C1 segment of cervical spinal cord (tissue), 14 donors: ENCODE measurements at places on chromosomes 12 and 14.
A peak's percentile ranks its signal among the peaks of the same experiment; 100 is the strongest.

GRCh38 chr12:12474471-12474928 is 88.2 kb downstream of the DUSP16 start:
- DNase-seq: no peak

DNA sequence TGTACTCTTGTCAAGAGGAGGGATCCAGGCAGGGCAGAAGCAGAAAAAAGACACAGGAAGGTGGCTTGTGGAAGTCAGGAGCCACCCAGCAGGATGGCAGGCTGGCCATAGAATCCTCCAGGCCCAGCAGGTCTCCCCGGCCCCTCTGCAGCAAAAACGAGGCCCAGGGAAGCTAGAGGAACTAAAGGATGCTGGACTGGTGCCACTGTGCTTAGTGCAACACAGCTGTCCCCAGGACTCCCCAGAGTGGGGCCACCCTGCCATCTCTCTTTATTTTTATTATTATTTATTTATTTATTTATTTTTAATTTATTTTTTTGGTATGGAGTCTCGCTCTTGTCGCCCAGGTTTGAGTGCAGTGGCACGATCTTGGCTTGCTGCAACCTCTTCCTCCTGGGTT is 54.1 kb downstream of the PITPNM2 start:
- no peak for DNase-seq

- DNase-seq: peak; percentile 99
Observed at GRCh38 chr14:90383126-90383730, 13.6 kb upstream of the CALM1 start.

DNA sequence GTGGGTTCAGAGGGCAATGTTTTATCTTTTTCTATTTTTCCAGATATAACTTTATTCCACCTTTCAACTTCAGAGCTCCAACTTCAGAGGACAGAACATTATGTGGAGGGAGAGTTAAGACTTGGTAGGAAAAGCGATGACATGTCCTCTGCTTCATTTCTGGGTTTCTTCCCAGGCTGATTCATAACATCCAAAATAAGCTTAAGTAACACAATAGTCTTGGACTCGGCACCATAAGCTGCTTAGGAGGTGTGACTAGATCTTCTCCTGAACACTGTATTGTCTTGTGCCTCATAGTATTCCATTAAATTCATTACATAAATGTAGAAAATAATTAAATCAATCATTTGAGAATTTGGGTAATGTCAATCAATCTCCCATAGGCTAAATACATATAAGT is 95.5 kb upstream of the PDE3A start:
- DNase-seq: no peak

GRCh38 chr14:88181072-88181471 is 142.0 kb downstream of the KCNK10 start:
- no peak for DNase-seq

DNA sequence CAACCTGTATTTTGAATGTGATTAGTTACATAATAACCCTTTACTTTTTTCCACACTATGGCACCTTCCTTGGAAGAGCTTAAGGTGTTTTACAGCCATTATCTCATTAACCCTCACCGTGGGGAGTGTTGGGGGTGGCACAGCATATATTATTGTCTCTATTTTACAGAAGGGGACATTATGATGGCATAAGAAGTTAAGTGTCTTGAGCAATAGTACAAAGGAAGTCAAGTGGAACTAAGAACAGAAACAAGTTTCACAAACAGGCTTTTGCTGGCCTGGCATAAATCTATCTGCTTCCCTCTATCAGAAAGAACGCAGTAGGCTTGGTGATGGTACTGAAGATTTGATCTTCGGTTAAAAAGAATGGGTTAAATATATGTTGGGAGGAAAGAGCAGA is 169.7 kb upstream of the OTX2 start:
- no peak for DNase-seq

DNA sequence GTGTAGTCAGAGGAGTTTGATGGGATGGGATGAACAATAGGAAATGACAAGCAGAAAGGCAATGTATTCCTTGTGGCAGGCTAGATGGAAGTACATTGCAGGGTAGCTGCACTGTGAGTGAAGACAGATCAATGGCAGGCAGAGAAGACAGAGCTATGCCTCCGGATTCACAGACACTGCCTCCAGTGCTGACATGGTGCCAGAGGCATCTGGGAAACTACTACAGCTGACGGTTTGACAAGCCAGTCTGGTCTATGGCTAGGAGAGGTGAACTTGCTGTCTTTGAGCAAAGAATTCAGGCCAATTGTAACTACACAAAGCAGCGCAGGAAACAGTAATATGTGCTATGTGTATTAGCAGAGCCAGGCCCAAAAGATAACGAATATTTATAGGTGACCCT is 193.5 kb downstream of the DIO2 start:
- no peak for DNase-seq

DNA sequence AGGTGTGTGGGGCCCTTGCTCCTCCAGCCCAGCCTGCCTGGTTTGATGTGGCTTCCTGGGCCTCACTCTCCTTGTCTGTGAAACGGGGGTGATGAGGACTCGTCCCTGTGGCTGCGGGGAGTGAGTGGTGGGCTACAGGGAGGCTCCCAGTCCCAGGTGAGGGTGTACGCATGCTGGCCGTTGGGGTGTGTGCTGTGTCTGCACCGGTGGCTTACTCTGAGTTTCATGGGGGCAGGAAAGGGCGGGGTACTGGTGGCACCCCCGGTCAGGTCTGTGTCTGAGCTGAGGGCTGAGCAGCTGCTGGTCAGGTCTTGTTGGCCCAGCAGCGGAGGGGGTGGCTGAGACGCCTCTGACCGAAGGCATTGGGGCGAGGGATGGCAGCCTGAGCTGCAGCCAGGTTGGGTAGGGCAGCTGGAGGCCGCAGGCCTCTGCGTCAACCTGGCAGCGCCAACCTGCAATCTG is 11.2 kb downstream of the ULK1 start:
- no peak for DNase-seq

DNA sequence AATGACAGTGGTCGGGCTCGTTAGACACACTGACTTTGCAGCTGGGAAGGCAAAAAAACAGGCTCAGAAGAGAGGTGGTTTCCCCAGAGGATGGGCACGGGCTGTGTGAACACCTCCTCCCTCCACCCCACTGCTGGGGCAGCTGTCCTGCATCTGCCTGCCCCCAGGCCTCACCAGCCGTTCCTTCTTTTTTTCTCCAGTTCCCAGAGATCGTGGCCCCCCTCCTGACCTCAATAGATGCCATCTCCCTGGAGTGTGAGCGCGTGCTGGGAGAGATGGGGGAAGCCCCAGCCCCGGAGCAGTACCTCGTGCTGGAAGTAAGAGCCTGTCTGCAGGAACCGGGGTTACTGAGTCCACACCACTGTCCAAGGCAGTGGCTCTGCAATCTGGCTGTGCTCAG is 17.4 kb downstream of the MVK start:
- no peak for DNase-seq

DNA sequence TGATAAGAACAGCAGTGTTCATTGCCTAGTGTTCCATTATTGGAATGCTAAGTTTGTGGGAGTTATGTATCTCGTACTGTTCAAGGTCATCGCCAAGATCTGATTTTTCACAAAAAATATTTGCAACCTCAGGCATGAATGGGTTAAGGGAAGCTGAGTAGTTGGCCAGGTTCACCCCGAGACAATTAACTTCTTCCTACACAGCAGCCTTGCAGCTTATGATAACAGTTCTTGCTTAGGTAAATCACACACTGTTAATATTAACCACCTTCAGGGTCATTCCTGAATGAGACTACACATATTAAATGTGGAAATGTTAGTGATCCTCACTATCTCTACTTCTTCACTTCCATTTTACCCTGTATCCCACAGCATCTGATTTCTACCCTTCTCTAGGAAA is 18.0 kb downstream of the FKBP11 start:
- no peak for DNase-seq

DNA sequence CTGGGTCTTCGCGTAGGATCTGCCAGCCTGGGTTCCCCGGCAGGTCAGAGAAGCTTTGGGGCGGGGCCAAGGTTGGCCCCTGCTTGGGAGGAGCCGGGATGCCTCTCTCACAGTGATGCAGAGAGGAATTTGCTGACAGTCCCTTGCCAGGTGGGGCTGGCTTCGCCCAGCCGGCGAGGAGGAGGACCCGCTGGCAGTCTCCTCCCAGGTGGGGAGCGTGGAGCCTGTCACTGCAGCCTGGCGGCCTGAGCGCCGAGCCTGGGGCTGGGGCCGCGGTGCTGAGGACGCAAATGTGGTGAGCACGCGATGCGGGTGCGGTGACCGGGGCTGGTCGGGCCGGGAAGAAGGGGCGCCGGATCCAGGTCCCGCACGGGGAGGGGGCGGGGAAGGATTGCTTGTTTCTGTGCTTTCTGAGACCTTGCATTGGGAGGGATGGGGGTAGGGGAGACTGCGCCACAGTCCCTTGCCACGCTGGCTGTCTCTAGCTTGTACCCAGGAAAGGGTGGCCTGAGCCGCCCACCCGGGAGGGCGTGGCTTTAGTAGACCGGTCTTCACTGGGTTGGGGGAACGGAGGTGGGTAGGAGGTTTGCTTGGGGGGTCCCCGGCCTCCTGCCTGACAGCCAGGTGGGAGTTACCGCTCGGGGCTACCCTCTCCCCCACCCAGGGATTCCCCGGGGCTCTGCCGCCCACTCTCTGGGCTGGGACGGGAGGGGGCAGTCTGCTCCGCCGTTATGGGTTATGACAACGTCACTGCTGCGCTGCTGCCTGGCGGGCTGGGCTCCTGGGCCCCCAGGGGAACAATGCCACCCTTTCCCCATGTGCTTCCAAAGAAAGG is at the start of gene TMEM63C:
Gene TMEM63C, plus strand, starts transcription at position 196 of the 835 bp plus-strand sequence. CDS start 37,016 bp downstream, outside the sequence.
- peak; percentile 89 for DNase-seq

DNA sequence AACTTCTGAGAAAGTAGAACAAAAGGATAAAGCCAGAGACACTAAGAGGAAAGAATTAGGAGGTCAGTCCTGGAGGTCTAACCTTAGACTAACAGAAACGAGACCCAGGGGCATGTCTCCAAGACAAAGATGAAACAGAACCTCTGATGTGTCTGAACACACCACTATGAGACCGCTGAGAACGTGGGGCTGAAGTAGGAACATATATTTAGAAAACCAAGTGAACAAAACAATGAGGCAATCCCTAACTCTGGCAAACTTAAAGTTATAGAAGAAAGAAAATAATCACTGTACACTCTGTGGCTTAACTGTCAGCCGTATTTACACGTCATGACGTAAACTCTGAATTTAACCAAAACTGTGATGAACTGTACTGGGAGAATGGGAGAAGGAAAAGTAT is 17.9 kb downstream of the KCTD10 start:
- DNase-seq: no peak

DNA sequence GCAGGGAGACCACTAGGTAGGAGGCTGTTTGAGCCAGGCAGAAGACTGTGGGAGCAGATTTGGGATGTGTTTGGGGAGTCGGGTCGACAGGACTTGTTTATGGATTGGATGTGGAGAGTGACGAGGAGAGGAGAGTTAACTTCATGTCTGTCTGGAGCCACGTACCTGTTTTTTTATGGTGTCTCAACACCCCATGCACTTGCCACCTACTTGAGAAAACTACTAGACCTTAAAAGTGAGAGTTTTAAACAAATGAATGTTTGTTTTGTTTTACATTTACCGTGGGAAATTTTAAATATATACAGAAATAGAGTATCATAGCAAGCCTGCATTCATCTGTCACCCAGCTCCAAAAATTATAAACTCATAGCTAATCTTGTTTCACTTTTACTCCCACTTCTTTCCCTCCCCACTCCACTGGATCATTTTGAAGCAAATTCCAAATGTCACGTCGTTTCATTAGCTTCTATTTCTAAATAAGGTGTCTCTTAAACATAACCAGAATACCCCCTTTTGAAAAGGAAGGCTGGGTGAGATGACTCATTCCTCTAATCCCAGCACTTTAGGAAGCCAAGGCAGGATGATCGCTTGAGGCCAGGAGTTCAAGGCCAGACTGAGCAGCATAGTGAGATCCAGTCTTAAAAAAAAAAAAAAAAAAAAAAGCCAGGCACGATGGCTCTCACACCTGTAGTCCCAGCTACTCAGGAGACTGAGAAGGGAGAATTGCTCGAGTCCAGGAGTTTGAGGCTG is 136.2 kb downstream of the ANO6 start:
- no peak for DNase-seq

DNA sequence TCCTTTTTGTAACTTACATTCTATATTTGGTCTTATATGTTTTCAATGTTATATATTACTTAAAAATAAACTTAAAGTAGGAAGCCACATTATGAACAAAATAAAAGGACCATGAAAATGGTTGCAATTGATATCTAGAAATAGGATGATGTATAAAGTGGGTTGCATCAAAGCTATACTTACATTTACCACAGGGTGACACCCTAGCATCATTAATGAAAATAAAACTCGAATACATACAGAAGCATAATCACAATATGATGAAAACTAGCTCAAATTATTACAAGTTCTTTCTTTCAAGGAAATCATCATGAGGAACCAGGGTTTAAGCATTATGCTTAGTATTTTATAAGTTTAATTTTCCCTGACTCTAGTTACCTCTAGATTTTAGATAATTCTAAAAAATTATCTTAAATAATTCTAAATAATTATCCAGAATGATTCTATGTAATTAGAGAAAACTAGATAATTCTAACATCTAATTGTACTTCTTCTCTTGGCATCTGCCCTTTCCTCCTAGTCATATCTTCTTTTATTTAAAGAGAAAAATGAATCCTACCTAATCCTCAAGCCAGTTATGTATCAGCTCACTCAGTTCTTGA is 31.2 kb downstream of the TAS2R7 start:
- DNase-seq: no peak

DNA sequence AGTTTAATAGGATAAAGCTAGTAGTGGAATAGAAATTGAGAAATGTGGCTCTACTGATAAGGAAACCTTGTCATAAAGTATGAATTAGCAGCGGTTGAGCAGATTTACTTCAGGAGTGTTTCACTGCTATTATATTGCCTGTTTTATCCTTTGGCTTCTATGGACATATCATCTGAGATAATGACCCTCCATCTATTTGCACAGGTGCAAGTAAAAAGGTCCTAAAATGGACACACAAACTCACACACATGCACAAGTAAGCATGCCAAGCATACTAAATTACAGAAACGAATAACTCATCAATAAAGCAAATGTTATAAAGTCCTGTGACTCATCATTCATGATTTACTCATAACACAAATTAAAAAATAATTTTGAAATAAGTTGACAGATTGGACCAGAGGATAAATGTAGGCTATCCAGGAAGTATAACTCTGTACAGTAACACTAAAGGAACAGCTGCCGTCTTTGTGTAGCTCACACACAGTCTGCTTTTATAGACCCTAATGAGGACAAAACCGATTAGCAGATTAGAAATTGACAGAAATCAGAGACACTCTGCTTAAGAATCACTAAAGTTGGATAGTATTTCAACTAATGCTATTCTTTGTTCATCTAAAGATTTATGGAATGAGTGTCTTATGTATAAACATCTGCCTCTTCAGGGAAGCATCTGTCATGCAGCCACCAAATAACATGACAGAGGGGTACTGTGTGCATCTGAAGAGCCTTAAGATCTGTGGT is 73.9 kb downstream of the SYT1 start:
- no peak for DNase-seq

GRCh38 chr12:121970581-121971300 is 50.9 kb upstream of the BCL7A start:
- no peak for DNase-seq
